ENCODE measurements at places on chromosomes 1 and 21.

GRCh38 chr1:9211291-9211811 lies 23.2 kb upstream of the H6PD start:
- no peak for DNase-seq

DNA sequence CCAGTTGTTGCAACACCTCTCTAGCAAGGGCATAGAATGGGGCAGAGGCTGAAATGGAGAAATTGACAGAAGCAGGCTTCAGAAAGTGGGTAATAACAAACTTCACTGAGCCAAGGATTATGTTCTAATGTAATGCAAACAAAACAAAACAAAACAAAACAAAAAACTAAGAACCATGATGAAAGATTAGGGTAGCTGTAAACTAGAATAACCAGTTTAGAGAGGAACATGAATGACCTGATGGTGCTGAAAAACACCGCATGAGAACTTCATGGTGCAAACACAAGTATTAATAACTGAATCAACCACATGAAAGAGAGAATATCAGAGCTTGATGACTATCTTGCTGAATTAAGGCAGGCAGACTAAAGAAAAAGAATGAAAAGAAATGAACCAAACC lies 1707.7 kb downstream of the BRINP3 start:
- peak; percentile 84 for DNase-seq

GRCh38 chr1:3618881-3619671 lies 5.7 kb upstream of the TPRG1L start:
- peak; percentile 76 for DNase-seq

GRCh38 chr1:26046246-26047095 lies 553 bp upstream of the SLC30A2 start:
- DNase-seq: no peak

GRCh38 chr1:231810415-231810814 lies 183.8 kb downstream of the DISC1 start:
- DNase-seq: no peak

GRCh38 chr21:17753736-17754135 lies 65.4 kb downstream of the C21orf91 start:
- no peak for DNase-seq

GRCh38 chr1:33446590-33446989 lies 15.7 kb upstream of the PHC2 start:
- DNase-seq: no peak

DNA sequence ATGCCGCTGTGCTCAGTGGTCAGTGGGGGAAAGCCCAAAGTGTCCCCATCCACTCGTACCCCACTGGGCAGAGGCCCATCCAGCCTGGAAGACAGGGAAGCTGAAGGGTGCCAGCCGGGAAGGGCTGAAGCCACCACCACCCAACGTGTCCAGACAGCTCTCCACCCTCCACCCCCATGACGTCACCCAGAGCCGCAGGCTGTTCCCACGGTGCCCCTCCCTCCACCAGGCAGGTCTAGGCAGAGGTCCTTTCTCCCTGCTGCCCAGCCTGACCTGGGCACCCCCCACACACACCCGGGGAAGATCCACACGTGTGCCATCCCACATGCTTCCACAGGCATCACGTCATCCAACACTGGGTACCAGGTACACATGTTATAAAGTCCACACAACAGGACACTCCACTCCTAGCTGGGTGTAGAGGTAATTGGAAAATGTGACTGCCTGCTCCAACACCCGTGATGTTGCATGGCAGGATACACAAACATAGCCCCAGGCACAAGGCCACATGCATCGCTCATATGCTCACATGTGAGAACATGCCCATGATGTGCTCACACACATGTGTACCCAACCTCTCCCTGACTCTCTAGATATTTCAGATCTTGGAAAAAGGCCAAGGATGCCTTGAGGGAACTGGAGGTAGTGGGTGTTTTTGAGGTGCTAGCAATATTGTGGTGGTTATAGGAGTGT lies 5.1 kb upstream of the ARHGAP30 start:
- peak; percentile 76 for DNase-seq

DNA sequence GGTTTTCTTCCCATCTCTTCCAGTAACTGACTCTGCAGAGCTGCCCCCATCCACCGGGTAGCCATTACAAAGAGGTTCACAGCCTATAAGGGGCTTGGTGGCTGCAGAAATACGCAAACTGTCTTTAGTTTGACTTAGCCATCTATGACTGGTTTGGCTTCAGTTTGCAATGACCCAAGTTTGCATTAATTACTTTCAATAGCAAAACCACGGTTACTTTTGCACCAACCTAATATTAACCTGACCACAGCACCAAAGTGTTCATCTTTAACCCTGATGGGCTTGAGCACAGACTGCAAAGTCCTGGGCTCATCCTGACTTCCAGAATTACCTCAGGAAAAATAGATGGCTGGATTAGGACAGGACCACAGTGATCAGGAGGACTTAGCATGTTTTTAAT lies 2.2 kb upstream of the HAO2 start:
- DNase-seq: no peak

- no peak for DNase-seq
Observed at GRCh38 chr1:180691322-180691913, 59.6 kb downstream of the XPR1 start.

DNA sequence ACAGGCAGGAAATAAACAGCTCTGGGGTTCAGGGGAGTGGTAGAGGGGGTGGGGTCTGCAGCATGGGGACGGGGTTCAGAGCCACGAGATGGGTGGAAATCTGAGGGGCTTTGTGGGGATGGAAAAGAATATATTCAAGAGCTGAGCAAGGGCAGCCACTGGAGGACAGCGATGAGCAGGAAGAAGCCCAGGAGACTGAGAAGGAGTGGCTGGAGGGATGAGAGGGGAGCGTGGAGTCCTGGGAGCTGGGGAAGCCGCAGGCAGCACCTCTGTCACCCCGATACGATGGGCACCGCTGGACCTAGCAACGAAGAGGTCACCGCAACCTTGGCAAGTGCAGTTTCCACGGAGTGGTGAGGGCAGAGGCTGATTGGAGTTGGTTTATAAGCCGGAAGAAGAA lies 10.0 kb upstream of the KCNAB2 start:
- peak; percentile 12 for DNase-seq

- peak; percentile 67 for DNase-seq
Observed at GRCh38 chr1:50978144-50978851, 8.3 kb downstream of the CDKN2C start.

DNA sequence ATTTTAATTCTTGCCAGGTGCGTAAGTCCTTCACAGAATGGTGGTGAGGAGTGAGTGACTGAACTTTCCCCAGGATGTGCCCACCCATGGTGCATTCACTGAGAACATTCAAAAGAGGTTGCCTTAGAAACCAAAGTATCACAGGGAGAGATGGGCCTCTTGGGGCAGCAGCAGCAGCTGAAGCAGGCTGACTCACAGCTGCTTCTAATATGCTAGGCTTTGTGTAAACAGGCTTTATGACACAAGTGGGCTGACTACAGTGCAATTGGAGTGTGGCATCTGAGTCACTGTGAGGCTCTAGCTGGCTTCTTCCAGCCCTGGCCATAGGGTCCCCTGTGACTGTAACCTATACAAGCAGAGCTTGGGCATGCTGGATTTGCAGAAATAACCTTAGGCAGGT lies 12.6 kb downstream of the PIGP start:
- no peak for DNase-seq

GRCh38 chr21:21000591-21001175 lies 2.5 kb downstream of the NCAM2 start:
- DNase-seq: no peak

GRCh38 chr1:80369780-80370179 lies 1363.2 kb upstream of the ADGRL4 start:
- DNase-seq: no peak

All from T47D (cell line).